ENCODE measurements at places on chromosomes 1 and 21.

DNA sequence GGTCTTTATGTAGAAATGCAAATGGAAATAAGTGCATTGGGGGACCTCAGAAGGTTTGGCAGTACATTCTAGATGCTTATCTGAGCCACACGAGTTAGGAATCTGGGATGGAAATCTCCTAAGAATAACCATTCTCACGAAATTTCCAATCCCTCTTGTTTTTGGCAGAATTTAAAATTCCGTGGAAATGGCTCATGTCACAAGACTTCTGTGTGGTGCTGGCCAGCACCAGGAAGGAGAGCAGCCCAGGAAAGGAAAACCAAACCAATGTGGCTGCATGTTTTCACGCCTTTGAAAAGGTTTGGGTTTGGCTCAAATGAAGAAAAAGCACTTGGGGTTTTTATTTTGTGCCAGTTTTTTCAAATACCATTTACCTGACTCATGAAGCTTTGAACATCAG is 80.1 kb upstream of the KCNK2 start:
- no peak for DNase-seq

DNA sequence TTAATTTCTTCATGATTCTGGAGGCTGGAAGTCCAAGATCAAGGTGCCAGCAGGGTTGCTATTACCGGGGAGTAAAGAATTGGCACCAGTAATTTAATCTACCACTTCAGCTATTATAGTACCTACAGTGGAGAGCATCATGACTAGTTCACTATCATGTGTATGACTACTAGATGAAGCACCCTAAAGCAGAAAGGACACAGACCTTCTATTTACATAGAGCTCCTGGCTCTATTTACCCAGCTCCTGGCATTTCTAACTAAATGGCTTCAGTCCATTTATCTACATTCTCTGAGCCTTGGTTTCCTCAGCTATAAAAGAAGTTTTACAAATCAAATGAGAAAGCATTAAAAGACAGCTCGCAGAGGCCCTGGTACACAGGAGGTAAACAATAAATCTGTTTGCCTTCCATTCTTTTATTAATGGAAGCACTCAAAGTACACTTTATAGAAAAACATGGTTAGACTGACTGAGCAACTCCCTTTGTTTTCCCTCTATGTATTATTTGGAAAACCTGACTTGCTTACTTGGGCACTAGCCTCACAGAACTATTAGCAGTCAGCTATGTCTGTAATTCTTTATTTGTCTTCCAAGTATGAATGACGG is 203.0 kb downstream of the SLC35F3 start:
- DNase-seq, result no peak

DNA sequence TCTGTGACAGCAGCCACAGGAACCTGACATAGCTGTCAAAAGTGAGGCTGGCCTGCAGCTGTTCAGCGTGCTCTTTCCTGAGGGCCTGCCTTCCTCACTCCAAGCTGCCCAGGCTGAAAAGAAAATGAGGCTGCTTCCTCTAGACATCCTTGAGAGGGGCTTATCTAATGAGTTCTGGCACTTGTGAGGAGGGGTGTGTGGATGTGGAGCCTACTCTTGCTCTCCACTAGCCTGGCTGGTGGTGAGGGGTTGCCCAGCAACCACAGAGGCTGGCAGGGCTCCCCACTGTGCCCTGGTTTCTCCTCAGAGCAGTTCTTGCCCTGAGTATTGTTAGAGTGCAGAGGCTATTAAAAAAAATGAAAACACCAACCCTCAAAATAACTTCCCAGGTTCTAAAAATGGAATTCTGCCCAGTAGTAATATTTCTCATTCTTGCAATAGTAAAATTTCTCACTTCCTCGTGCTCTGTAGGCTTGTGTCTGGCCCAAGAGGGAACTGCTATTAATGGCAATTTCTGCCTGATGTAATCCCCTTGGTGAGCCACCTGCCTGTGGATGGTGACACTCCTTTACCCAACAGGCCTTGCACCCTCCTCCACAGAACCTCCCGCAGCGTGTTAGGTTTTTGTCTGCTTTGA is 52.6 kb upstream of the EPS8L3 start:
- no peak for DNase-seq

- no peak for DNase-seq
Observed at GRCh38 chr1:29439615-29440014, 203.3 kb downstream of the PTPRU start.

- no peak for DNase-seq
Observed at GRCh38 chr1:112083487-112083886, 94.0 kb upstream of the KCND3 start.

DNA sequence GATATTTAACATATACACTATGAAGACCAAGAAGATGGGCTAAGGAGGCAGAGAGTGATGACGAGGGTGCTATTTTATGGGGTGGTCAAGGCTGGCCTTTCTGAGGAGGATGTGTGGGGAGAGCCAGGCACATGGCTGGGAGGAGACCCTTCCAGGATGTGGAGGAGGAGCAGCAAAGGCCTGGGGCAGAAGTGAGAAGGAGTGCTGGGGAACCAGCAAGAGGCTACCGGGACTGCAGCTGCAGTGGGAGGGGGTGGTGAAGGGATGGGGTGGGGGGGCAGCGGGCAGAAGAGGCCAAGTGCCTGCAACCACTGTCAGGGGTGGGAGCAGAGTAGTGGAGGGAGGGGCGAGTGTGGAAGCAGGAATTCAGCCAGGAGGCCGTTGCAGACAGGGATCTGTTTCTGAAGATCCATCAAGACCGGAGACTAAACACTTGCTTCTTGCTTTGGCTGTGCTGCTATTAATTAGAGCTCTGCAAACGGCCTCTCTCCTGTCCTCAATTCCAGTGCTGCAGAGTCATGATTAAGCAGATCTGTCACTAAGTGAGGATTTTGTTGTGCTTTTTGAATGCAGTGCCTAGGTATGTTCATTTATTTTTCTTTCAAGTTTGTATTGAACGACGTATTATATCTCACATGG is 89.9 kb downstream of the IER5 start:
- DNase-seq, result no peak

- DNase-seq, result no peak
Observed at GRCh38 chr1:32897082-32898049, 3.8 kb downstream of the TMEM54 start.

GRCh38 chr1:16971341-16972188 is 8.9 kb downstream of the MFAP2 start:
- DNase-seq, result no peak

DNA sequence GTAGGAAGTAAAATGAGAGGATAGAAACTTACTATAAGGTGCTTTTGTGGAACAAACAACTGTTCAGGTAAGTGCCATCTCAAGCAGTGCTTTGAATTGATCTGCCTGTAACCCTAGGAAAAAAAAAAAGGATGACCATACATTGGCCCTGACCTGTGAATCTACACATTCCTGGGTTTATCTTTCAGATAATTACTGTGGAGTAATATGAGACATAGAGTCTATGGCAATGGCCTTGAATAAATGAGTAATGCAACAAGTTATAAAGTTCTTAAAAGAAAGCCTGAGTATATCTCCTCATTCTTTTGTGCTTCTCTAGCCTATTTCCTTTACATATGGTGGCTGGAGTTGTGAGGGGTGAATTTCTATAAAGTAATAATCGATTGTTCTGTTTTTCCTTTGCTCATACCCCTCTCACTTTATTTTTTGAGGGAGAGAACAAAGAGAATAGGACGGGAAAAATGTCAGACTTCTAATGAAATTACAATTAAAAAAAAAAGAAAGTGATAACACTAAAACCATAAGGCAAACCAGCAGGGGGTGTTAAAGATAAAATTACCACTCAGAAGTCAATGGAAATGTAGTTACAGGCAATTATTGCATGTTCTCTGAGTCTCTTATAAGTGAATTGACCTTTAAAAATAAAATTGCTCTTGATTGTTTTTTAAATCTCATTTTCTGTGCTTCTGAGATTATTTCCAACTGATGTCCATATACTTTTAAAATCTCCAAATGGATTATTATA is 12.4 kb upstream of the ATP1A1 start:
- DNase-seq, result no peak

GRCh38 chr1:34057347-34058130 is 107.5 kb downstream of the CSMD2 start:
- no peak for DNase-seq

DNA sequence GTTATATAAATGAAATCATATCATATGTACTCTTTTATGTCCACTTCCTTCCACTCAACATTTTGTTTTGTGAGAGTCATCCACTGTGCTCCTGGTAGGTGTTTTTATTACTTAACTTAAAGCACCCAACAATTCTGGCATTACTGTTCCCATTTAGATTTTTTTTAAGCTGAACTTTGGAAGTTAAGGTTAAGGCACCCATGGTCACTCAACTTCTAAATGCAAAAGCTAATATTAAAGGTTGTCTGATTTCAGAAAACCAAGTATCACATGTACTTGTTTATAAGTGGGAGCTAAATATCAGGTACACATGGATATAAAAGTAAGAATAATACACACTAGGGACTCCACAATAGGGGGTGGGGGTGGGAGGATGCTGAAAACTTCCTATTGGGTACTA is 42.7 kb downstream of the SCMH1 start:
- DNase-seq, result no peak

- DNase-seq, result no peak
Observed at GRCh38 chr1:23845163-23845562, 19.9 kb upstream of the HMGCL start.

GRCh38 chr1:64065571-64065970 is 137.9 kb upstream of the UBE2U start:
- DNase-seq, result no peak

GRCh38 chr1:201791779-201792173 is 37.2 kb upstream of the IPO9 start:
- no peak for DNase-seq

GRCh38 chr1:27476237-27476636 is 13.7 kb downstream of the WASF2 start:
- DNase-seq, result no peak

DNA sequence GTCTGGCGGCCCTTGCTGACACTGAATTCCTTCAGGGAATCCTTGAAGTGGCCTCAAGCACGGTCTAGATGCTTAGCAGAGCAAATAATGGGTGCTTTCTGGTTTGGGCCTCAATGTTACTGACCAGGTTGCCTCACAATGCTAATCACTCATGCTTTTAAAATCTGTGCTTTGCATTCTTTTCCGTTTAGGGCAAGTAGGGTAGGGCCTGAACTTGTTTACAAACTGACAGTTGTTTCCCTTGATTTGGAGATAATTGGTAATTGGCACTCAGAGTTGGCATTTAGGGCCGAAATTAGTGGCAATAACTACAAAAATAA is 1.4 kb downstream of the VPS13D start:
- no peak for DNase-seq

GRCh38 chr1:58650141-58650540 is 49.7 kb downstream of the MYSM1 start:
- no peak for DNase-seq

- no peak for DNase-seq
Observed at GRCh38 chr1:88376421-88376820, 307.7 kb upstream of the PKN2 start.

DNA sequence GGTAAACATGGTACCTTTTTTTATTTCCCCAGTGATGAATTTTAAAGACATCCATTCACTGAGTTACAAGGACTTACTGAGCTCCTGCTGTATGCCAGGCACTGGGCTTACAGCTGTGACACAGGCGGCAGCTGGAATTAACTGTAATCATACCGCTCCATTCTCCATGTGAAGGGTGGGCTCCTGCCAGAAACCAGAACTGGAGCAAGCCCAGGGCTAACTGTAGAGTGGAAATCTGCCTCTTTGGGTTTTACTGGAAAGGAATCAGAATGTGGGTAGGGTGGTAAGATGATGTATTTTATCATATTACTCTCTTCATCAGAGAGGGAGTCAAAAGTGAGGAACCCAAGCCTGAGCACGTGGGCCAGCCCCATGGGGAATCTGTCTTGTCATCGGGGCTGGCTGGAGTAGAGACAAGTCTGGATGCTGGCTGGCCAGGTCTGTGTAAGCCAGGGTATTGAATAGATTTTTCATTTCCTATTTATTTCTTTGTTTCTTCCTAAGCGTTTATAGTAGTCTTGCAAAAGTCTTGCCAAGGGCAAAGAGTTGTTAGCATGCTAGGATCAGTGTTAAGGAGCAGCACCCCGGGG is 21.5 kb downstream of the FGGY start:
- no peak for DNase-seq

DNA sequence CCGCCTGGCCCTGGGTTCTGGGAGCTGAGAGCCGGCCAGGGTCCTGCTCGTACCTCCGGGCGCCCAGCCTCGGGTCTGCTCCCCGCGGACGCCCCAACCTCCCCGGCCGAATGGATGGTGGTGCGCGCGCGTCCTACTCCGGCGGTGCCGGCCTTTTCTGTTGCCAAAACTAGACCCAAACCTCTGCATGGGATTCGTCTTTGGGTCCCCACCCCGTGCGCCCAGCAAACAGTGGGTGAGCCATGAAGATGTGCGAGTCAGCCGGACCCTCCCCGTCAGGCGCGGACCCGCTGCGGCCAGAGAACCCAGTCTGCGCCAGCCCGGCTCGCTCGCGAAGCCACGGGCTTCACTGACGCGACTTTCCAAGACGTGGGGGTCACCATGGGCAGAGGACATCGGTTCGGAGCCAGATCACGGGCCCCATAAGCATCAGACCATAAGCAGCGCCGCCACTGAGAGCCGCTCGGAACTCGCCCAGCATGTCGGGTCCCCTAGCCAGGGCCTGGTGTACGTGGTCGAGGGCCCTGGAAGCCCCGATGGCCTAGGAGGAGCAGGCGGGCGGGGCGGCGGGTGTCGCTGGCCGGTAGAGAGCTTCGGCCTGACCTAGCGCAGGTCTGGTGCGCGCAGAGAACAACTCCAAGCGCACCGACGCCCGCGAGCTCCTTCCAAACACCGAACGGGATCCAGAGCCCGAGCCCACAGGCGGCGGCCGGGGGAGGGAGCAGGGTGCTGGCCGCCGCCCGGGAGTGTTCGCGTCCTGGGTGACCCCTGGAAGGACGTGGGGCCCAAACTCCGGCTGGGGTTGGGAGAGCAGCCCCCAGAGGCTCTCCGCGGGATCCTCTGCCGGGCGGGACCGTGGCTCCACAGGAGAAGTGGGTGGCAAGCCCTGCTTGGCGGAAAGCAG is 1.0 kb upstream of the TP73 start:
- no peak for DNase-seq

- DNase-seq, result no peak
Observed at GRCh38 chr1:197195100-197195499, 48.6 kb upstream of the ASPM start.

GRCh38 chr1:216388558-216388957 is 34.7 kb downstream of the USH2A start:
- no peak for DNase-seq

- DNase-seq, result no peak
Observed at GRCh38 chr21:26072666-26073615, 97.6 kb downstream of the APP start.

GRCh38 chr1:83883979-83884378 is 115.0 kb downstream of the TTLL7 start:
- DNase-seq, result no peak

DNA sequence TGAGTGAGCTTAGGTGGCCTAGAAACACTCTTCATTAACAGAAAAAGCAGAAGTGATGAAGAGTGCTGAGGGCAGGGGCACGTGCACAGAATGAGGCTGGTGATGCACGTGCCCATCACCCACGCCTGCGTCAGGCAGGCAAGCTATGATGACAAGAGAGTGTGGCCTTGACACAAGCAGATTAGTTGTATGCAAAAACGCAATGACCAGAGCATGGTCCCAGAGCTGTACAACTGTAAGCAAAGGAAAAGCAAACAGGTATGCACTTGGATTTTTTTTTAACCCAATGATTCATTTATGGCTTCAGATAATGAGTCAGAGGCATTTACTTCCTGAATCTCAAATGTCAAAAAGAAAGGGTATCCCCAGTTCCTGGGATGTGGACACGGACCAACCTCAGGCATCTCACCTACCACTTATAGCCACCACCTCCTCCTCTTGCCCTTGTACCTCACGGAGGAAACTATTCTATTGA is 9.1 kb upstream of the TMEM61 start:
- no peak for DNase-seq

GRCh38 chr21:46109313-46110221 is 11.7 kb downstream of the COL6A2 start:
- DNase-seq, result no peak
